ENCODE measurements at places on chromosomes 11 and 22. TPM values are rescaled to one million over a fixed set of nuclear protein-coding genes. Genes with fewer than 3 reads are reported as not detected.

GRCh38 chr11:134407321-134407828, 4.7 kb downstream of the B3GAT1 start:
- DNase-seq = no peak

DNA sequence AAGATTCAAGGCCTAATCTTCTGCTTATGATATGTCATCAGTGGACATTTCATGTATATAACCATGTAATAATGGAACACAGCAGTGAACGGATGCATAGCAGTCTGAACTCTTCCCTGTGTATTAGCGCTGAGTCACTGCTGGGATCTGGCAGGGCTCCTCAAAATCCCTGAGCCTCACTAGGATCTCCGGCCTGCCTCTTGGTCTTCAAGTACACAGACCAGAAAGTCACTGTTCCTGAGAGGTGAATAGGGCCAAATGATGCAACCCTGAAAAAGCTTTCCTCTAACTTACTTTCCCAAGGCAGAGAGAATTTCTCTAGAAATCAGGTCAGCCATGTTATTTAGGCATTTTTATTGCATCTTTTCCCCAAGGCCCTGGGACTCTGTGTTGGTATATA, 35.0 kb downstream of the POU2AF1 start:
- DNase-seq = no peak

Gene CALCA
- total RNA-seq = not detected

- DNase-seq = no peak
Observed at GRCh38 chr22:35470903-35471321, 69.7 kb upstream of the RASD2 start.

Gene PLEKHB1
- 63.2 TPM for total RNA-seq

DNA sequence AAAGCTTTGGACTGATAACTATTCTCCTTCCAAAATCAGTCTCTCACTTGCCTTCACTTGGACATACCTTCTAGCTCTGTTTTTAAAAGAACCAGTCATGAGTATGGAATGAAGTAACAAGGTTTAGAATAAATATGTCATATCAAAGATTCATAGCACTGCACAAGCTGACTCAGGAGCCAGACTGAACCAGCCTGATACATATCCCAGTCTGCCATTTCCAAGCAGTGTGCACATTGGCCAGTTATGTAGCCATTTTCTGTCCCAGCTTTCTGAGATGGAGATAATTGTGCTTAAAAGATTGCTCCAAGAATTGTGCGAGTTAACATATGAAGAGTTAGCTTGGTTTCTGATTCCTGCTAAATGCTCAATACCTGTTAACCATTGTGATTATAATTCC, 311.3 kb downstream of the C11orf87 start:
- no peak for DNase-seq

DNA sequence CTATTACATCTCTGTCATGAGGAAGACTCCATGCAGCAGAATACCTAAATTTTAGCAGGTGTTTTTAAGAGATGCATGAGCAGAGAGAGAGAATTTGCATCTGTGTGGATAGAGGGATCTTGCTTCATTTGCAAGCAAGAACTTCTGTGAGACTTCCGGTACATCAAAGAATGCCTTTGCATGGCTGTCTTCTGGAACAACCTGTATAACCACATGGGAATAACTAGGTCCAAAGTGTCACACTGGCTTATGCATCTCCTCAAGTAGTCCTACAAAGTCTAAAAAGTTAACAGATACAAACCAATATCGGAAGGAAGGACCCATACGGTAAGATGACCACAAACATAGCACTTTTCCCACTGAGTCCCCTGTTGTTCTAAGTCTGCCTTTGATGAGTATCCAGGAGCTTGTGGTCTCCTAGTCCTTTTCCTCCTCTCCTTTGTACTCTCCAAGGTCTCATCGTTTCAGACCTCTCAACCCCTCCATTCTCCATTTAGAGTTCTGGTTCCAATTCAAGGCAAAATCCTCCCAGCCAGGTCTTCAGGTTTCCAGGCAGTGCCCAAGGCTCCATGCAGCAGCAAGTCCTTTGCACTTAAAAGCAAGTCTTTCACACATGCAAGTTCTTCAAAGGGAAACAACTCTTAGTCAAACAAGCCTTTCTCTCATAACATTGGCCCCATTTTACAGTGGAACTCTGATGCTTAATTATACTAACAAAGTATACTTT, 581.7 kb upstream of the ARHGAP42 start:
- DNase-seq = no peak
